ENCODE measurements at places on chromosomes 11 and 22.

DNA sequence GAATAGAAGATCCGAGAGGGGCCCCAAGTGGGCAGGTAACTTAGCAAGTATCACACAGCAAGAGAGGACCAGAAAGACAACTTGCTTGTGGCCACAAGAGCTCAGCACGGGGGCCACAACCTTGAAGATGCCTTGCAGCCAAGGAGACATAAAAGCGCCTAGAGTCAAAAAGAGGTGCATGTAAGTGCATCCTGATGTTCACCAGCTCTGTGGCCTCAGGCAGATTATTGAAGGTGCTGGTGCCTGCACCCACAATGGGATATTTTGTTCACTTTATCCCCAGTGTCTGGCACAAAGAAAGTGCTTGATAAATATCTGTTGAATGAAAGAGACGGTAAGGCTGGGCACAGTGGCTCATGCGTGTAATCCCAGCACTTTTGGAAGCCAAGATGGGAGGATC lies 106.0 kb upstream of the ASPHD2 start:
- DNase-seq, result no peak

- DNase-seq, result no peak
These were observed 4.9 kb downstream of the INPPL1 start for GRCh38 chr11:72229336-72229924.

GRCh38 chr22:44673406-44673805 lies 28.6 kb upstream of the PRR5 start:
- no peak for DNase-seq

GRCh38 chr11:59062602-59063529 lies 23.2 kb upstream of the GLYATL1B start:
- no peak for DNase-seq

DNA sequence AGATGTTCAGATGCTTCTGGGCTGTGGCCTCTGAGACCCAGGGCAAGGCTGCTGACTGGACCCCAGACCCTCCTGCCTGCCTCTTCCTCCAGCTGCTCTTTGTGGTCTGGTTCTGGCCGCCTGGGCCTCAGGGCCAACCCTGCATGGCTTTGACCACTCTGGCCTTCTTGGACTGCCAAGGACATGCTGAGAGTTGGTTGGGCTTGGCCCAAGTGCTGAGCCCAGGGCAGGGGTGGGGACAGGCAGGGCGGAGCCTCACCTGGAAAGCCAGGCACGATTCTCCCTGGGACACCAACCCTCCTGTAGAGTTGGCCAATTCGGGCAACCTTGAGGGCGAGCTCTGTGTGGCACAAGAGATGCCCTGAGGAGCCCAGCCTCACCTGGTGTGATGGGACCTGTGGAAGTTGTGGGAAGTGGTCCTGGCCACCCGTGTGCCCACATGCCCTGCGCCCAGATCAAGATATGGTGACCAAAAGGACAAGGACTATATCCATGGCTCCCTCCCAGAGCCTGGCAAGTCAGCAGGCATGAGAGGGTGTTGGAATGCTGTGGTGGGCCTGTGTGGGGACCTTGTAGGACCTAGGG lies 11.6 kb downstream of the TANGO2 start:
- DNase-seq, result no peak

- no peak for DNase-seq
These were observed 11.0 kb downstream of the TANGO2 start for GRCh38 chr22:20031732-20032406.

GRCh38 chr22:36211237-36211861 lies 9.7 kb upstream of the APOL4 start:
- peak; percentile 38 for DNase-seq

Measured in foreskin melanocyte (primary cell).